A172 (cell line): ENCODE measurements at places on chromosomes 12 and 14.

GRCh38 chr14:99809859-99810558 is 16.8 kb downstream of the EML1 start:
- DNase-seq: no peak

- DNase-seq: no peak
Measured at GRCh38 chr12:121209221-121209620, 708 bp upstream of the P2RX4 start.

DNA sequence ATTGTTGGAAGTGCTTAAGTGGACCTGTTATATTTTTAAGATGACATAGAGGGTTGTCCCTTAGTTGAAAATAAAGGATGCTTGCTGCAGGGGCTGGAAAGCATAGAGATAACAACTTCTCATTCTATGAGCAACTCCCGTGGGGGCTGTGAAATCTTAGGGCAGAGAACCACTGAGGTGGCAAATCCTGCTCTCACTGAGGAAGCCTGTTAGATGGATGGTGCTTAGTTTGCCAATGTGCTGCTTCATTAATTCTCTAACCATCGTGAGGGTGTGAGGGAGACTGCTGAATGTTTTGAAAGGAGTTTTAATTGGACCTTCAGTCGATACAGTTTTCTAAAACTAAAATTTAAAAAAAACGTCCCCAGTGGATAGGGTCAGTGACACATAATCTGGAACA is 46.5 kb downstream of the PTPRO start:
- no peak for DNase-seq

- DNase-seq: no peak
Measured at GRCh38 chr14:64722842-64723447, 18.7 kb downstream of the PLEKHG3 start.

- peak; percentile 79 for DNase-seq
Measured at GRCh38 chr12:32918890-32919801, 22.6 kb upstream of the PKP2 start.

DNA sequence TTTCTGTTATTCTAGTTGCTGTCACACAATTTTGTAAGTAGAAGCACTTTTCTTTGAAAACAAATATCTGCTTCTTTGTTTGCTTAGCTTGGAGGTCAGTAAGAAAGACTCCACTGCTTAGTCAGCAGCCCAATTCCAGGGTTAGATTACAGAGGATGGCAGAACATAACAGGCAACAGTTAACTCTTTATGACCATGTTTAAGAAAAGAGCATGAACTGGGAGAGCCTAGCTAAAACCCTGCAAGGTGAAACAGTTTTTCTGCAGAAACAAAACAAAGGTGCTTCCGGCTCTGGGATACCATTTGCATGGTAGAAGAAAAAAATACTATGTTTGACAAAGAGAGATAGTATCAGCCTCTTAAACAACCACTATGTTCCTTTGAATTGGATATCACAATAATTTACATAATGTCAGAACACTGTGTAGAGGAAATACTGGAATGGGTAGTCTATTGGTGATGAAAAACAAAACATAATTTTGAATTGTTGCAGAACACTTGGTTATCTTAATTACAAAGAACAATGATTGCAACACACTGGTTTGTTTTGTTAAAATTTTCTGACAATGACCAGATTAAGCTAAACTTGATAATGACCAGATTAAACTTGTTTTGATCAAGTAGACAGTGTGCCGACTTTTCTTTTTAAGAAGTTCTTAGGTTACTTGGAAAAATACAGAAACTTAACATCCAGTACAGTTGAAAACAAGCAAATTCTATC is 22.4 kb upstream of the PPM1H start:
- DNase-seq: no peak

GRCh38 chr12:47811072-47811396 is 8.7 kb downstream of the HDAC7 start:
- no peak for DNase-seq

DNA sequence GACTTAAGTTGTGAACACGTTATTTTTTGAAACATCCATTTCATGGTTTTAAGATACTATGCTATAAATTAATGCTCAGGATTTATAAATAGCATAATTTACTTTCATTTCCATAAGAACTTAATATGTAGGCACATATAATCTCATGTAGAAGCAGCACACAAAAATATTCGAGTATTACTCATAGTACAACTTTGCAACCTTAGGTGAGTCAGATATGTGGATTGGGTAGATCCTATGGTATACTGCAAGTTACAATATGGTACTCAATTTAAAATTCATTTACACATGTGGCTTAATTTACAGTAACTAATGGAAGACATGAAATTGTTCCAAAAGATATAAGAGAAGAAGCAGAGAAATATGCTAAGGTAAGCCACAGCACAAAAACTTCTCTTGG is 26.0 kb downstream of the PSMA3 start:
- no peak for DNase-seq

DNA sequence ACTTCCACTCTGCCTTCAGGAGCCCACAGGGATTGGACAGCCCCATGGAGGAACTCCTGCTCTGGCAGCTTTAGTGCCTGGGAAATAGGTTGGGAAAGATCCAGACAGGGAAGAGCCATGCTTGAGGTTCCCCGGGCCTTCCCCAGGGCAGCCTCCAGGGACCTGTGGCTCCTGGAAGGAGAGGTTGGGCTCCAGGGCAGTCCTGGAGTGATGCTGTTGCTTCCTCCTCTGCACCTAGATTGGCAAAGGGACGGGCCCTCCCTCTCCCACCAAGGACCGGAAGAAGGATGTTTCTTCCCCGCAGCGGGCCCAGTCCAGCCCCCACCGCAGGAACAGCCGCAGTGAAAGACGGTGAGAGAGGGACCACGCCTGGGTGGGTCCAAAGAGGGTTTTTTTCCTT is 16.5 kb downstream of the VASH1 start:
- no peak for DNase-seq

GRCh38 chr14:101193106-101193844 is 289.8 kb upstream of the RTL1 start:
- DNase-seq: no peak

GRCh38 chr12:75722714-75723200 is 211.3 kb upstream of the KRR1 start:
- DNase-seq: peak; percentile 90

DNA sequence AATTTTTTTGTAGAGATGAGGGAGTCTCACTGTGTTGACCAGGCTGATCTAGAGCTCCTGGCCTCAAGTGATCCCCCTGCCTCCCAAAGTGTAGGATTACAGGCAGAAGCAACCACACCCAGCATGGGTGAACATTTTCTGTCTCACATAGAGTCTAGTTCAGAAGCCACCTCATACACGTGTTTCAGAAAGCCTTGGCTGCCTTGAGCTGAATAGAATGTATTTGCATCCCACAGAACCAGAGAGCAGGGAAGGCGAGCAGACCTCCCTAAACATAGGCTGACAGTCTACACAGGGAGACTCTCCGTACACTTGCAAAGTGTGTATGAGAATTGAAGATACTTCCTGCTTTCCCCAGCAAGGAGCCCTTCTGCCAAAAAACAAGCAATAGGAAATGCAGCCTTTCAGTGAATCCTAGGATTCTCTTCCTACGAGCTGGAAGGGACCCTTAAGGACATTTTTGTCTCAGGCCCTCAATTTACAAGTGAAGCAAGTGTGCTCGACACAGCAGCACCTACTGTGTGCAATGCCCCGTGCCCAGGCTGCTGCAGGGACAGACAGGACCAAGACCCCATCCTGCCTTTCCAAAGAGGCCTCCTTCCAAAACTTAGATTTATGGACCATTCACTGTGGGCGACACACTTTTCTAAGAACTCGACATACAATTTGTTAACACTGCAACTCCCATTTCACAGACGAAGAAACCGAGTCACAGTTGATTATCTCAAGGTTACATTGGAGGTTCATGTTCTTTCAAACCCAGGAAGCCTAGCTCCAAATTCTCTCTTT is 11.2 kb downstream of the NUAK1 start:
- peak; percentile 39 for DNase-seq

- DNase-seq: peak; percentile 75
Measured at GRCh38 chr12:98532687-98533304, 17.4 kb downstream of the TMPO start.

- peak; percentile 87 for DNase-seq
Measured at GRCh38 chr12:57389033-57389432, 41.8 kb downstream of the R3HDM2 start.

GRCh38 chr14:99675951-99676350 is 8.1 kb upstream of the CYP46A1 start:
- DNase-seq: no peak

- no peak for DNase-seq
Measured at GRCh38 chr14:20615996-20616395, 24.8 kb upstream of the RNASE12 start.

GRCh38 chr12:24561882-24562770 is 386.8 kb downstream of the BCAT1 start:
- DNase-seq: no peak

GRCh38 chr12:126747530-126748149 is 1519.3 kb upstream of the TMEM132C start:
- DNase-seq: peak; percentile 35

DNA sequence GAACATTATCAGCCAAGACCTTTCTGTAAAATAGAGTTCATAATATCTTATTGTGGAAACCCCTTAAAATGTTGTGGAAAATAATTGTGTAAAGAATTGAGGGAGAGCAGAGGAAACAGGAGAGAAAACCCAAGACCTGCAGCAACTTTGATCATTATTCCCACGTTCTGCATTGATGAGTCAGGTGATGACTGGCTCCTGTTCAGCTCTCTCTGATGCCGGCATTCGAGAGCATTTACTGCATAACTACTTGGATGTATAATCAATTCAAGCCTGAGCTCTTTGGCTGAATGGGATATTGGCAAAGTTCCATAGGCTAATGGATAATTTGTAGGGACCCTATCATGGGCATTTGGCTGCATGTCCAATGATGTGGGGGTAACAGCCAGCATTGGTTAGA is 176.3 kb upstream of the ARID2 start:
- DNase-seq: no peak

- no peak for DNase-seq
Measured at GRCh38 chr12:11059784-11060183, 2.3 kb downstream of the TAS2R46 start.

- DNase-seq: no peak
Measured at GRCh38 chr12:90120627-90121026, 412.0 kb upstream of the ATP2B1 start.

- no peak for DNase-seq
Measured at GRCh38 chr14:52051871-52052270, 17.0 kb downstream of the NID2 start.

DNA sequence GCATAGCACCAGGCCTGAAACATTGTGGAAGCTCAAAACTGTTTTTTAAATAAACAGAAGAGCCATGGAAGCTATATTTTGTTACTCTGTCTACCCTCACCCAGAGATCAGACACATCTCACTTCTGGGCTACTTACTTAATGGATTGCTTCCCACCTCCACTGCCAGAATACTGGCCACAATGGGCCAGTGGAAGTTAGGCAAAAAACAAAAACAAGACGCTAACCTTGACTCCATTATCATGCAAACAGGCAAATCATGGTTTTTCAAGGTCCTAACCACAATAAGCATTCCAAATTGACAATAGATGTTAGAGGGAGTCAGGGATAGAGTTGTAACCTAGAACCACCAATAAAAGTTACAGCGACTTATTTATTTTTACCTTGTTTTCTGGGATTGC is 52.7 kb upstream of the PTCSC3 start:
- no peak for DNase-seq

- DNase-seq: peak; percentile 60
Measured at GRCh38 chr14:72948481-72949138, 22.3 kb downstream of the DCAF4 start.

GRCh38 chr12:44077294-44077693 is 241.4 kb downstream of the TMEM117 start:
- DNase-seq: no peak

GRCh38 chr12:21183721-21184275 is 52.8 kb downstream of the SLCO1B1 start:
- DNase-seq: peak; percentile 6

- DNase-seq: no peak
Measured at GRCh38 chr12:67676624-67677023, 28.1 kb downstream of the DYRK2 start.

DNA sequence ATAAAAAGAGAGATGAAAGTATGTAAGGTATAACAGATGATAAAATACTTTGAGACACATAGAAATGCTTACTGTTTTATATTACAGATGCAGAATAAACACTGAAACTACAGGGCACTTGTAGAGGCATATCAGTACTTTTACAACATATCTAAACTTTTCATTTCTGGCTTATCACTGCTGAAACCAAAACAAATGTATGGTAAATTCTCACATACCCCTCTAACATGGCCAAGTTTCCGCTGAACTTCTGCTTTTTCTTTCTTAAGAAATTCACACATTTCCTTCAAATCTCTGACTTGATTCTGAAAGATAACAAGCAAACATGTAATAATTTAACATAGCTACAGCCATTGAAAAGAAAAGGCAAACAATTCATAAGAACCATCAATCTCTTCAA is 33.3 kb upstream of the C12orf50 start:
- DNase-seq: no peak
